ENCODE measurements at places on chromosomes 7 and 10.
A peak's percentile ranks its signal among the peaks of the same experiment; 100 is the strongest.

GRCh38 chr10:3830946-3831345, 45.9 kb upstream of the KLF6 start:
- DNase-seq, result no peak

GRCh38 chr7:143485094-143485493, 7.4 kb downstream of the TAS2R41 start:
- no peak for DNase-seq

- DNase-seq, result no peak
Measured at GRCh38 chr10:117352724-117353123, 22.5 kb downstream of the PDZD8 start.

DNA sequence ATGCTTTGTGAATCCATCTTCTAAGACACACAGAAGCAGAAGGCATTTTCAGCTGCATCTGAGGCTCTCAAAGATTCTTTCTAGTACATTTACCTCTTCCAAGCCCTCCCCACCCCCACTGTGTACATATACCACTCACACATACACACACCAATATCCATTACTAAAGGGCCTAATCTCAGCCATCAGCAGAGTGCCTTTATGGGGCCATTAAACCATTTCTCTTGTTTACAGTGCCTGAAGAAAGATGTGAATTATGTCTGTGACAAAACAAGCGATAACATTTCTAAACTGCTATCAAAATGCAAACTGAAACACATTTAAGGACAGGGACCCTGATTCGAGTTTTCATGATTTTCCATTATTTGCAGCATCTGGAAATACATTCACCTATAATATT, 40.0 kb downstream of the ETV1 start:
- no peak for DNase-seq

GRCh38 chr7:44622342-44623151, 16.1 kb downstream of the OGDH start:
- peak; percentile 46 for DNase-seq

DNA sequence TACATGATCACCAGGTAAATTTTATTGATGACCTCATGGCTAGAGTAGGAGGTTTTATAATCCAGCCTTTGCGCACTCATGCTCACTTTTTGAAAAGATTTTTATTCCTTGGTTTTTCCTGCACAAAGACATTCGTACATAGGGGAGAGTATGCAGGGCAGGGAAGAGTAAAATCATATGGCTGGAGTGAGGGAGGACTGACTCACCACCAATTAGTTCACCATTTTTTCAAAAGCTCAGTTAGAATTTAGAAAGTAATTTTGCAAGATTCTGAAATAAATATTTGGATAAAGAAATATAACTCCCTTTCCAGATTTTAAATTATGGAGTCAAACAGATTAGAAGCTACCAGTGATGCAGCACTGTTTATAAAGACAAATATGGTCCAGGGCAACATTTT, 111.9 kb downstream of the SEMA3D start:
- no peak for DNase-seq

- no peak for DNase-seq
Measured at GRCh38 chr7:104264285-104264684, 56.5 kb upstream of the ORC5 start.

GRCh38 chr7:149715476-149715875, 57.9 kb downstream of the ZNF467 start:
- DNase-seq, result peak; percentile 10

- DNase-seq, result no peak
Measured at GRCh38 chr7:83786858-83787257, 137.9 kb upstream of the SEMA3E start.

- no peak for DNase-seq
Measured at GRCh38 chr10:70849582-70850016, 33.9 kb downstream of the SGPL1 start.

DNA sequence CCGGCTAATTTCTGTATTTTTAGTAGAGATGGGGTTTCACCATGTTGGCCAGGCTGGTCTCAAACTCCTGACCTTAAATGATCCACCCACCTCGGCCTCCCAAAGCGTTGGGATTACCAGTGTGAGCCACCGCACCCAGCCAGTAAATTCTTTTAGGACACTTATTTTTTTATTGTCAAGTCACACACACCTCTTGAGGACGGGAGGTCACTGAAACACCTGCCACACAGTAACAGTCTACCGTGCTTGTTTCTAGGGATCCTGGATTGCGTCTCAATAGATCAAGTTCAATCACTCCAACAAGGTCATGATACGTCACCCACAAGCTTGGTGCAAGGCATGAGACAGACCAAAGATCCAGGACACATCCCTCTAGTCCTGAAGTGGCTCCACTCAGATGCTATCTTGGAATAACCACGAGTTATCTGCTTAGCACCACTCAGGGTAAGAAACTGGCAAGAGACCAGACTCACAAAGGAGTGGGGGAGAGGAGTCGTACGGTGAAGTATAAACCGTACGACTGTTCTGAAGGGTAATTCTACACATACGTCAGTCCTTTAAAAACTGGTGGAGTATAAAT, 58.9 kb upstream of the NCAPG2 start:
- DNase-seq, result no peak

- no peak for DNase-seq
Measured at GRCh38 chr7:45140827-45141226, 16.8 kb upstream of the RAMP3 start.
